Anterior cingulate cortex (tissue), 58 donors: ENCODE measurements at places on chromosomes 4 and X.
A peak's percentile ranks its signal among the peaks of the same experiment; 100 is the strongest.

DNA sequence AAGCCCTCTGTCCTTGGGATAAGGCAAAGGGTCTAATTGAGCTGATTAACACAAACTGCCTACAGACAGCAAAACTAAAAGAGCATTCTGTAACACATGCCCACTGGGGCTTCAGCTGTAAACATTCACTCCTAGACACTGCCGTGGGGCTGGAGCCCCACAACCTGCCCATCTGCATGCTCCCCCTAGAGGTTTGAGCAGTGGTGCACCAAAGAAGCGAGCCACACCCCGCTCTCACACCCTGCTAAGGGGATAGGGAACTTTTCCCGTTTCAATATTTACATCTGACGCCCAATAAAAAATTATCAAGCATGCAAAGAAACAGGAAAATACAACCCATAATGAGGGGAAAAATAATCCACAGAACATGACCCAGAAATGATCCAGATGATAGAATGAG is 46.9 kb upstream of the HSD17B10 start:
- DNase-seq, result no peak

DNA sequence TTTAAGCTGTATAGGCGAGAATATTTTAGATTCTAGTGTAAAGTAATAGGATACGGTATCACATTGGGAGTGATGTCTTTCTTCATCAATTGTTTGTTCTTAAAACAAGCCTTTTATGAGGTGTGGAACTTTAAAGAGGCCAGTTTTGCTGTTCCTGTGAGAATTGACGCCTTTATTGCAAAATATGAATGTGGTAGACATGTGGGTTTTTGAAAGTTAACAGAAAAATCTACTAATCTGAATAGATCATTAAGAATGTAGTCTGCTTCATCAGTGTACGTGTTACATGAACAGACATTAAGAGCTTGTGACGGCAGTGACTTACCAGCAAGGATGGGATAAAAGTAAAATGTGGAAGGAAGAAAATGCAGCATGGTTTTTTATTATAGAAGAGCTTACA is 63.8 kb downstream of the STOX2 start:
- DNase-seq, result no peak

- DNase-seq, result no peak
Measured at GRCh38 chr4:19698961-19699360, 552.7 kb upstream of the SLIT2 start.

- no peak for DNase-seq
Measured at GRCh38 chr4:20318909-20319277, 67.2 kb downstream of the SLIT2 start.

DNA sequence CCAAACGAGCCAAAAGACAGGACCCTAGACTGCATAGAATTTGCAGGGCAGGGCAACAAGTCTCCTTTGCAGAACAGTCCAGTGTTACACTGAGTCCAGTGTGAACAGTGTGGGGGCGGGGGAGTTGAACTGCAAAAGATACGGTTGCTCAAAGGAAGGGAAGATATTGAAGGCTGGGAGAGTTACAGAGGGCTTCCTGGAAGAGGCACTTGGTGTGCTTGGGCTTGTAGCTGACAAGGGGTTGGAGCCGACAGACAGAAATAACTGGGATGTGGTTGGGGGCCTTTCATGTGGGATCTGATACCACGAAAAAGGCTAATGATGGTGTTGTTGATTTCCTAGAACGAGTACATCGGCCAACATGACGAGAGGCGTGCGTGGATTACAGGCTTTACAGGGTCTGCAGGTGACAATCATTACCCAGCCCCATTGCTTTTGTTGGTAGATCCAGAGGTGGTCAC is 6.1 kb downstream of the XPNPEP2 start:
- DNase-seq, result no peak

GRCh38 chr4:7251321-7251720 is 59.0 kb downstream of the SORCS2 start:
- DNase-seq, result no peak

- DNase-seq, result no peak
Measured at GRCh38 chr4:55500072-55500471, 46.6 kb downstream of the CLOCK start.

- no peak for DNase-seq
Measured at GRCh38 chr4:173318648-173319211, 15.4 kb downstream of the HMGB2 start.

DNA sequence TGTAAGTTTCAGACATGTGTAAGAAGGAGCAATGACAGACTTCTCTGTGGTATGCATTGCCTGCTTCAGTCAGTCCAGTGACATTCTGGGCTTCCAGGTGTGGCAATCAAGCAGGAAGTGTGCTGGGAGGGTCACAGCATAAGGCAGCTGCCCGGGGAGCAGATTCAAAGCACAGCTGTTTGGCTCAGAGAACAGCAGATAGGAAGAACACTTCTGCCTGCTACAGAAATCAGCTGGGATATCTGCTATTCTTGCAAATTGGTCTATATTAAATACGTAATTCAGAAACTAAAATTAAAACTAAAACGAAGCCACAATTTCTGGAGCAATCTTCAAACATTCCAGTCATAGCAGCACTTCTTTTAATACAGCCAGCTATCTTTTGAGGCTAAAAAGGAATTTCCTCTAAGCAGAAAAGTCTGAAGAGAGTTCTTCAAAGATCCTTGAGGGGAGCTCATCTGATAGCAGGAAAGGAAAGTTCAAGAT is 47.5 kb upstream of the GALNT7 start:
- DNase-seq, result no peak

DNA sequence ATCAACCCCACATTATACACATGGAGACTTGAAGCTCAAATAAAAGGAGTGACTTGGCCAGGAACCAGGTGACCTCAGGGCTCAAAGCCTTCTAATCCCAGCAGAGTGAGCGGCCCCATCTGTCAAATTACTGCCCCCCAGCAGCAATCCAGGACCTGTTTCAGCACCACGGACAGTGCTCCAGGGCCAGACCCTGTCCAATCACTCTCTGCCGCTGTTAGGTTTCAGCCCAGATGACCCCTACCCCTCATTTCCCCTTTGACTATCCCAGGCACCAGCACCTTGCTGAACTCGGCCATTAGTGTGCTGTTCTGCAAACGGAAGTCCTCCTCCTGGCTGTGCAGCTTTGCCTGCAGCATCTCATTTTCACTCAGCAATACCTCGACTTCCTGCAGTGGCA is 5.1 kb downstream of the GRIPAP1 start:
- no peak for DNase-seq

DNA sequence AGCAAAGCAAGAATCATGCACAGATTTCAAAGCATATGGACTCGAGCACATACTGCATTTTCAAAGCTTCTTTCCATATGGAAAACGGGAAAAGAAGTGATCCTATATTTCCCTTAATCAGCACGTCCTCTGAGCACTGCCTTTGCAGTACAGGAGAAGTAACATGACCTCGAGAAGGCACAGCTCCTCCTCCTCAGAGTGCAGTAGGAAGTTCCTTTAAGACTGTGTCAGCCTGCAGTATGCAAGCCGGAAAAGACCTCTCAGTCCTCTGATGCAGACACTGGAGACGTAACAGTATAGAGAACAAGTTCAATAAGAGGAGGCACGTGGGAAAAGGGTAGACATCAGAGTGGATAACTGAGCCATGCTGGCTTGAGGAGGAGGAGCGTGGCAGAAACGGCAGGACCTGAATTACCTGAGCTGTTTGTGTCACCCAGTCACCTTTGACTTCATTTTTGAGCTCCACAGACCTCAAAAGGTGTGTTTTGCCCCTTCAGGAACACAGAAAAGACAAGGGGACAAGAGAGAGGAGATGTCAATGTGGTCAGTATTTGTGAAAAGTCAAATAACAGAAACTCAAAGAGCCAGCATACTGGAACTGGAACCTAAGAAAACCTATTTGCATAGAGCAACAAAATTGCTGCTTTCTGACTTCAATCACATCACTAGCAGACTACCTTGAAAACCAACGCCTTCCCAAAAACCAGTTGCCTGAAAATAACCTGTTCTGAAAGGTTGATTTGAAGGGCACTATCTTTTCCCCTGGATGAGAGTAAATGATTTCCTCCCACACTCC is 20.8 kb downstream of the IRF2 start:
- no peak for DNase-seq

- no peak for DNase-seq
Measured at GRCh38 chrX:47098338-47099094, 20.3 kb downstream of the RGN start.

DNA sequence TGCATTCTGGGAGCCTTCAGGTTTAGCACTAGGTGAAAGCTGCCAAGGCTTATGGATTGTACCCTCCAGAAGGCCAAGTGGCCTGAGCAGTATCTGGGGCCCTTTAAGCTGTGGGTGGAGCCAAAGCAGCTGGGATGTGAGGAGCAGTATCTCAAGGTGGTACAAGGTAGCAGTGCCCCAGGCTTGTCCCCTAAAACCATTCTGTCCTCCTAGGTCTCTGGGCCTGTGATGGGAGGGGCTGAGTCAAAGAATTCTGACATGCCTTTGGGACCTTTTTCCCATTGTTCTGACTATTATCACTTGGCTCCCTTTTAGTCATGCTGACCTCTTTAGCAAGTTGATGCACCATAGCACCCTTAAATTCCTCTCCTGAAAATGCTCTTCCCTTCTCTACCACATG is 99.1 kb upstream of the TSPAN7 start:
- no peak for DNase-seq

- DNase-seq, result no peak
Measured at GRCh38 chr4:165059386-165059785, 5.7 kb downstream of the TRIM75 start.

DNA sequence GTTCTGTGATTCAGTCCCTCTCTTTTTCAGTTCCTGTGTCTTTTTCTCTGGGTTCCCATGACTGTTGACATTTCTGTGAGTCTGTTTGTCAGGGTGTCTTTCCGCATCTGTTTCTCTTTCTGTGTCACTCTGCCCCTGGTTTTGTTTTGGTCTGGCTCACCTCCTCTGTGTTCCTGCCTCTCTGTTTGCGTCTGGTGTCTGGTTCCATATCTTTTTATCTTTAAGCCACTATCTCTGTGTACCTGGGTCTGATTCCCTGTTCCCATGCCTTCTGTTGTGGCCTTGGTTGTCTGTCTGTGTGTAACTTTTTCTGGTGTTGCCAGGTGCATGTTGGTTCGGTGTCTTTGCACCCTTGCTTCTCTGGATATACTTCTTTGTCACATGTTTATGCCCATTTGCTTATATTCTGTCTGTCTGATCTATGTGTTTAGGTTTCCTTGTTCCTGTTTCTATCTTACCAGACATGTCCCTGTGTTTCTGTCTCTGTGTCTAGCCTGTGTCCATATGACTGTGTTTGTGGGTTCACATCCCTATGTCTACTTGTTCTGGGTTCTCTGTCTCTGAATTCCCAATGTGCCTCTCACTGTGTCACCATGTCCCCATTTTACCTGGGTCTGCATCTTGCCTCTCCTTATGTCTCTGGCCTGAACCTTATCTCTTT is 50.2 kb downstream of the ITIH6 start:
- no peak for DNase-seq

- no peak for DNase-seq
Measured at GRCh38 chrX:42131856-42132255, 208.5 kb upstream of the CASK start.

- DNase-seq, result no peak
Measured at GRCh38 chr4:55768291-55768690, 51.3 kb upstream of the EXOC1L start.

DNA sequence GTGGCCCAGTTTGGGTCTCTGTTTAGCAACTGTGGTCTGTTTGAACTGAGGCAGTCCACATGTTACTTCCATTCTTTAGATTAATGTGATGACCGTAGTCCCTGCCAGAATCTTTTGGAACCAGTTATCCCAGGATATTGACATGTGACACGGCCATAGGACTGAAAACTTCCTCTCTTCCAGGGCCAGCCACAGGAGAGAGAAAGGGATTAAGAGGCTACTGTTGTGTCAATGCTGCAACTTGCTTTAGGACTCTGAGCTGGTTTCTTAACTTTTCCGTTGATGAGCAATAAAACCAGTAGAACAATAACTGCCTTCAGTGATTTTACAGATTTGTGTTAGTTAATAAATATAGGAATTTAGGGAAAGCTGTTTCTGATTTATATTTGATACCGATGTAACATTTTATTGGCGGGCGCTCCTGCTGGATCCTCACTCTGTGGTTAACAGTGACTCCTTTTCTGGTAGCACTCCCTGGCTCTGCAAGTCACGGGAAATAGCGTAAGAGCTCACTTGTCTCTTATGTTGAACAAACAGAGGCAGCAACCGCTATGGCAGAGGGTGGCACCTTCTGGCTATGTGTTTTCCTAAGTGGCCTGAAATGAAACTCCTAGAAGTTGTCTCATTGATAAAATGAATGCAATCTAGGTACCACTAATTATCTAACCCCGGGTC is 2.5 kb downstream of the TENM3 start:
- DNase-seq, result no peak

DNA sequence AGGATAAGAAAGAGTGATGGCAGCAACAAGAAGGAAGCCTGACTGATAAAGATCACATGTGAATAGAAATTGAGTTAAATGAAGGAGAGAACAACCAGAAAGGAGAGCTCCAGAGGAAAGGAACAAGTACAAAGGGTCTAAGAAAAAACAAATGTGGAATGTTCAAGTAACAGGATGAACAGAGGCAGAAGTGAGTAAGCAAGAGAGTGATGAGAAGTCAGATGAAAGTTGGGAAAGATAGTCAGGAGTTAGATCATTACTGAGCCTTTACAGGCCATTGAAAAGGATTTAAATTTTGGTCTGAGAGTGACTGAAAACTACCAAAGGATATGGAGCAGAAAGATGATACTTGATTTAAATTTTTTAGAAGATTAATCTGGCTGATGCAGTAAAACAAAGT is 38.1 kb downstream of the NFXL1 start:
- no peak for DNase-seq

- DNase-seq, result no peak
Measured at GRCh38 chrX:32597777-32598176, 613.6 kb downstream of the DMD start.

- peak; percentile 97 for DNase-seq
Measured at GRCh38 chrX:13652850-13653693, at the start of gene TCEANC. Gene TCEANC, plus strand, starts transcription at chrX:13653141. Its CDS starts 9,368 bp downstream, at chrX:13662509.

DNA sequence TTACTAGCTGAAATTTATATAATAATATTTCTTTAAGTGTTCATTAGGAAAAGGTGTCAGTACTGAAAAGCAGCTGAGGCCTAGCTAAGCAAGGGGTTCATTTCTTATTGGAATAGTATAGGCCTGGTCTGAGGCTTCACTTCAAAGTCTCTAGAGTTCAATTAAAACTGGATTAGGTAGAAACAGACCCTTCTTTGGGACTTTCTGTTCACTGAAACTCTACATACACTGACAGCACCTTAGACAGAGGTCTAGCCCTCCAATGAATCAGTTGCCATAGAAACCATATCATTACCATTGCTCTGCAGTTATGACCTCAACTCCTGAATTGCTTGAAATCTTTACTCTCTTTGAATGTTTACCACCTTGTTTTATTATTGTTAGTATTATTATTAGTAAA is 86.4 kb upstream of the MAB21L2 start:
- DNase-seq, result no peak
